ENCODE measurements at places on chromosomes 3 and 15.

DNA sequence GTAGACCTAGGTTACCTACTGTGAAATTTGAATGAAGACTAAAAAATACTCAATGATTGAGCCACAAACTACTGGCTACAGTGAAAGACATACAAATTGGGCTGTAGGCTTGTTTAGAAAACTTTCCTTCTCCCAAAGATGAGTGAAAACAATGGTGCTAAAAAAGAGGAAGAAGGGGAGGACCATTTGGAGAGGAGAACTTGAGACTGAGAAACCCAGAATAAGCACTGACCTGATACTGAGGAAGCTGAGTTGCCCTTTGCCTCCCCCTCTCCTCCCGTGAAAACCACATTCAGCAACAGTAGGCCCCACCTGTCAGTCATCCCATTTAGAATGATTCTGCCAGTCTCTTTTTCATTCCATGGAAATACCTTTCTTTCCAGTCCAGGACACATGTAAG is 484.0 kb upstream of the TGFBR2 start:
- DNase-seq = no peak

DNA sequence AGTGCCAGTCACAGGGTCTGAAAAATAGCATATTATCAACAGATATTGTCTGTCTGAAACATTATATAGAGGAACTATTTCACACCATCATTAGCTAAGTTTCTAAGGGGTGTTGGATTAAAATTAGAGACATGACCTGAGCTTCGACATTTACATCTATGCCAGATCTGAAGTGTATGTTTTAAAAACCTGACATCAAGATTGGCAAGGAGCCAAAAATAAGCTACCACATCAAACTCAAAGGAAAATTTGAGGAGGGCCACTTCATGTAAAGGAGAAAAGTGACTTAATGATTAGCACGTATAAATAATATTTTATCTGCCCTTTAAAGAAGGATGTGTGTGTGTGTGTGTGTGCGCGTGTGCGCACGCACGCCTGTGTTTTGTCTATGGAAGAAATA is 752.0 kb upstream of the GRM7 start:
- peak; percentile 1 for DNase-seq

DNA sequence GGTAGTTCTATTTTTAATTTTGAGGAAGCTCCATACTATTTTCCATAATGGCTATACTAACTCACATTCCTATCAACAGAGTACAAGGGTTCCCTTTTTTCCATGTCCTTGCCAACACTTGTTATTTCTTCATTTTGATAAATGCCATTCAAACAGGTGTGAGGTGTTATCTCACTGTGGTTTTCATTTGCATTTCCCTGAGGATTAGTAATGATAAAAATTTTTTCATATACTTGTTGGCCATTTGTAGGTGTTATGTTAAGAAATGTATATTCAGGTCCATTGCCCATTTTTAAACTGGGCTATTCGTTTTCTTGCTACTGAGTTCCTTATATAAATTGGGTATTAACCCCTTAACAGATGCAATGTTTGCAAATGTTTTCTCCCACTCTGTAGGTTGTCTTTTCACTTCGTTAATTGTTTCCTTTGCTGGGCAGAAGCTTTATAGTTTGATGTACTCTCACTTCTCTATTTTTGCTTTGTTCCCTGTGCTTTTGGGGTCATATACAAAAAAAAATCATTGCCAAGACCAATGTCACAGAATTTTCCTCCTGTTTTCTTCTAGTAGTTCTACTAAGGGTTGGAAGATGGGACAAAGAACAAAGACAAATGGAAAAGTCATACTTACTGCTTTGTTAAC is 11.0 kb upstream of the VPS39 start:
- DNase-seq = no peak

GRCh38 chr3:193943851-193944517 is 192.0 kb upstream of the HES1 start:
- no peak for DNase-seq

- no peak for DNase-seq
Observed at GRCh38 chr3:79297245-79297960, 470.4 kb downstream of the ROBO1 start.

DNA sequence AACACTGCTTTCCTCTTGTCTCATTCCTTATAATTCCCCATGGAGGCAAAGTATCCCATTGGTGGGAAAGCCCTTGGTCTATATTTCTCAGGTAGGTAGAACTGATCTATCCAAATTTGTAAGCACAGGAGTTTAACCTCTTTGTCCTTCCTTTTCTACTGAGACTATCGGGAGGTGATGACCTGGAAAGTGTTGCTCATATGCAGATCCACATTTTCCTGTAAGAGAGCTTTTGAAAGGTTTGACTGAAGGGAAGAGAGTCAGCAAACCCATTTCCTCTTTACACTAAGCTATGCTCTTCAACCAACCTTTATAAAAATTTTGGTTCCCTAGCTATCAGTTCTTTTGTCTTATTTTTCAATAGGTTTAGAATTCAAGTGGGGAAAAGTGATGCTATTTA is 200.7 kb downstream of the TIGIT start:
- no peak for DNase-seq

DNA sequence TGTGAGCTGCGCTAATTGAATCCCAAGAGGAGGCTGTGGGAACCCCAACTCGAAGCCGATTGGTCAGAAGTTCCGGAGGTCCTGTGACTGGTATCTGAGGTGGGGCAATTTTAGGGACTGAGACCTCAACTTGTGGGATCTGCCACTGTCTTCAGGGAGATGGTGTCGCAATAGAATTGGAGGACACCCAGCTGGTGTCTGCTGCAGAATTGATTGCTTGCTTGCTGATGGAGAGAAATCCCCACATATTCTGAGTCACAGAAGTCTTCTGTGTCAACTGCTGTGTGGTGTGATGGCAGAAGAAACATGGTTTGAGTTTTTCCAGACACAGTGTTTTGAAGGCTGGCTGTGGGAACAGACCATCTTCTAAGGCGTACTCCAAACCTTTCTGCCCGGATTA is 99.7 kb upstream of the PLXNA1 start:
- no peak for DNase-seq

DNA sequence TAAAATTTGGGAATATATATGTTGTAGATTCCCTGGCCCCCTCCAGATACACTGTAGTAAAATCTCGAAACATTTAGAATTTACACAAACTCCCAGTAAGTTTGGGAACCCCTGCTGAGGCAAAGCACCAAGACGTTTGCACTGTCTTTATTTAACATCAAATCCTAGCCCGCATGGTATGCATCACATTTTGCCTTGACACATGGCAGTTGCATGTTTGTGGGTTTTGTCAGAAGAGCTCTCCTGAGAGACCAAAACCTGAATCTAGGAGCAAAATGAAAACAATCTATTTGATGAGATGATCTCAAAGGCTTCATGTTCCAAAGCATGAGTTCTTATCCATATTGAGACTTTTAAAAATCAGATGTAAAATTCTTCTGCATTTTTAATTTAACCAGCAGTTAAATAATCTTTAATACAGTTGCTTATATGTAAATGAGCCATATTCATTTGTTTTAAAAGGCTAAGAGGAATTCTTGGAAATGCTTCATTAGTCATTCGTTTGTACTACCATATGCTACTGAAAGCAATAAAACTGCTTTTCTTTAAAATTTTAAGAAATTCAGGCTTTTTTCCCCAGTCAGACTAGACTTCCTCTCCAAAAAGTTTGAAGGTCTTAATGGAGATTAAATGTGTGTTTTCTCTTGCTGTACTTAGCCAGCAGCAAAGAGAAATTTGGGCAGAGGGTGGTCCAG is 105.2 kb upstream of the BOC start:
- no peak for DNase-seq

GRCh38 chr15:76983590-76984375 is 11.1 kb upstream of the PSTPIP1 start:
- no peak for DNase-seq

- DNase-seq = no peak
Observed at GRCh38 chr3:140995881-140996280, 54.2 kb downstream of the SLC25A36 start.

GRCh38 chr3:45965653-45966052 is 22.4 kb downstream of the CXCR6 start:
- DNase-seq = no peak

GRCh38 chr3:45507820-45508317 is 86.7 kb upstream of the LIMD1 start:
- DNase-seq = no peak

DNA sequence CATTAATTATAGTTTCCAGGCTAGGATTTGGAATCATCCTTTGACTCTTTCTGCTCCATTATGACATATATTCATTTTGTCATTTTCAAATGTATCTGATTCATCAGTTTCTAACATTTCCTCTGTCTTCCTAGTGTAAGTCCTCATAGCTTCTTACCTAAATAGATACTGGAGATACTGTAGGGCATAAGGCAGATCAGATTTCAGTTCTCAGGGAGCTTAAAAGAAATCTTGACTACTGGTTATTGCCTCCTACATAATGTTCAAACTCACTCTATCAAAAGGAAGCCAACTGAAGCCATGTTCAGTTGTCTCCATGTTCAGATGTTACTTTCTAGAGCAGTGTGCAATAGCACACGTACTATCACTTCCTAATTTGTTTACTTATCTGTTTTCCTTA is 29.6 kb upstream of the CTDSPL2 start:
- no peak for DNase-seq

- no peak for DNase-seq
Observed at GRCh38 chr3:160369784-160370183, 29.2 kb downstream of the IFT80 start.

DNA sequence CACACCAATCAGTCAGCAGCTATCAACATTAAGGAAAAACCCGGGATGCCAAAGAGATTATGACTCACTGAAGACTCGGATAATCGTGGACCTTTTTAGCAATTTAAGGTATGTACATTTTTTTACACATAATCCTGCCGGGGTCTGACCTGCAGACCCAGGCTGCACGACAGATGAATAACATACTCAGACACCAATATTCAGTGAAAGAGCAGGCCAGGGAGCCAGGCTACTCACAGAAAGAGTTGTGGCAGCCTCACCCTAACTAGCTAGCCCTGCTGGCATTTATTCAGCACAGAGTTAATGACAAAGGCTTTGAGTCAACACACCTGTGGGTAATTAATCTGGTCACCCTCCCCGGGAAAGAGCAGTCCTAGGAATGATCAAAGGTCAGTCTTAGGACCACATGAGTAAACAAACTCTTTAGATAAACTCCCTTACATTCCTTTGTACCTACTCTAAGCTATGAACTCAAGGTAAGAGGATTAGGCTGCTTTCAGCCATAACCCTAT is 727.5 kb downstream of the TBL1XR1 start:
- DNase-seq = no peak

DNA sequence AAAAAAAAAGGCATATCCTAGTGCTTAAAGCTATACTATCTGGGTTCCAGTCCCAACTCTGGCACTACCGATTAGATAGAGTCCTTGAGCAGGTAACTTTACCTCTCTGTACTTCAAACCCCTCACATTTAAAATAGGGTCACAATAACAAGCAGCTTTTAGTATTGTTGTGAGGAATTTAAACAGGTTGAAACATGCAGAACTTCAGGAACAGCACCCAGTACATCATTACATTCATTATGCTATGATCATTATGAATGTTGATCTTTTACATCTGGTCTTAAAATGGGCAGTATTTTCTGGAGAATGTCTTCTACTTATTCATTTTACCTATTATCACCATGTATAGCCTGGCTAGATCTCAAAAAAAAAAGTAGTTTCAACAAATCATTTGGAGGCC is 176.1 kb upstream of the CCDC54 start:
- no peak for DNase-seq

GRCh38 chr15:71529361-71529760 is 281.0 kb upstream of the NR2E3 start:
- DNase-seq = no peak

DNA sequence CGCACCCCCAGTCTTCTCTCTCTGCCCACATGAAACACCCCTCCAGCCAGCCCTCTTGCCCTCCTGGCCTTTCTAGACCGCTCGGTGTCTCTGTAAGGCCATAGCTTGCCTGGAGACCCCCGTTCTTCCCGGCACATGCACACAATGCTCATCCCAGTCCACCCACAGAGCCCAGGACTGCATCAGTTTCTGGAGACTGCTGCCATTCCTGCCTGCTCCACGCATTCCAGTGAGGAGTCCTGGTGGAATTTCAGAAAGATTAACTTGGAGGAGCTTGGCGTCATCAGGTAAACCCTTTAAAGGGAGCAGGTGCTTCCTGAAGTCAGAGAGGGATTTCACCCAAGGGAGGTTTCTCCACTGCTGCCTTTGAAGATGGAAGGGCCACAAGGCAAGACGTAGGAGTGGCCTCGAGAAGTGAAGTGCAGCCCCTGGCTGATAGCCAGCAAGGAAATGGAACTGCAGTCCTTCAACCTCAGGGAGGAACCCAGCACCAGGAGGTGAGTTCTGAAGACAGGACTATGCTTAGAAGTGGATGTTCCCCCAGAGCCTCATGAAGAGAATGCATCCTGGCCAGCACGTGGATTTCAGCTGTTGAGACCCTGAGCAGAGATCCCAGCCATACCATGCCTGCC is 19.2 kb downstream of the SLC41A3 start:
- peak; percentile 90 for DNase-seq

DNA sequence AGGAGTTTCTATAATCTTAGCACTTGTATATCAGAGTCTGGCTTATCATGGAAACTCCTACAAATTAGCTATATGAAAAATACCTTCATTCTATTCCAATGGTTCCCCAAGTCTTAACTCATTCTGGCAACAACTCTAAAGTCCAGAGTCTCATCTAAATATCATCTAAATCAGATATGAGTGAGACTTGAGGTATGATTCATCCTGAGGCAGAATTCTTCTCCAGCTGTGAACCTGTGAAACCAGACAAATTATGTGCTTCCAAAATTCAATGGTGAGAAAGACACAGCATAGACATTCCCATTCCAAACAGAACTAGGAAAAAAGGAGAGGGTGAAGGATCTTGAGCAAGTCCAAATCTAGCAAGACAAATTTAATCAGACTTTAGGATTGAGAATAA is 138.8 kb downstream of the THRB start:
- no peak for DNase-seq

DNA sequence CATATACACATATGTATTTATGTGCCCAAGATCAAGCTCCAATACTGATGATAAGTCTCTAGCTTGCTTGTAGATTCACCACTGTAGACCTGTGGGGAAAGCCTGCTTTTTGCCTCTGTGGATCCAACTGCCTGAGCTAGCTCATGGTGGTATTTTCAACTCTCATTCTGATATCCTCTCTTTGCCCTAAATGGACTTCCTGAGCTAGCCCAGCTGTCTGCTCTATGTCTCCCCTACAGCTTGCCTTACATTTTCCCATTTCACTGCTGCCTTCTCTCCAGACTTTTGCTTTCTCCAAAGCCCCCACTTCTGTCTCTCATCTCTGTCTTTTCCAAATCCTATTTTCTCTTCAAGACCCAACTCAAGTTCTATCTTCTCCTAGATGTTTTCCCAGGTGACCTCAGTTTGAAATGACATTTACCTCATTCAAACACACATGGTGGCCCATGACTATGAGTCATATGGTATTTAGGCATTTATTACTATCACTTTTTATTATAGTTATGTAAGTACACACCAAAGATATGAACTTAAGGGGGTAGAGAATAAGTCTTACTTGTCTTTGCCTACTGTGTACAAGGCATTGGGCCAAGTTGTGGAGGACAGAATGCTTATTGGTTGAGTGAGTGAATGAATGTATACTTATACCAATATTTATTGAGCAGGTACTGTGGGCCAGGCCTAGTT is 191.7 kb downstream of the NR1D2 start:
- DNase-seq = no peak
